ENCODE measurements at places on chromosomes 11 and 22.

GRCh38 chr22:25534724-25535123 is 29.8 kb upstream of the GRK3 start:
- DNase-seq = no peak

GRCh38 chr11:70341881-70342429 is 56.4 kb upstream of the CTTN start:
- no peak for DNase-seq

- no peak for DNase-seq
Measured at GRCh38 chr11:57155838-57156607, 25.7 kb upstream of the LRRC55 start.

- DNase-seq = no peak
Measured at GRCh38 chr11:79864882-79865281, 424.1 kb upstream of the TENM4 start.

GRCh38 chr22:49076300-49077035 is 751.2 kb downstream of the BRD1 start:
- DNase-seq = no peak

DNA sequence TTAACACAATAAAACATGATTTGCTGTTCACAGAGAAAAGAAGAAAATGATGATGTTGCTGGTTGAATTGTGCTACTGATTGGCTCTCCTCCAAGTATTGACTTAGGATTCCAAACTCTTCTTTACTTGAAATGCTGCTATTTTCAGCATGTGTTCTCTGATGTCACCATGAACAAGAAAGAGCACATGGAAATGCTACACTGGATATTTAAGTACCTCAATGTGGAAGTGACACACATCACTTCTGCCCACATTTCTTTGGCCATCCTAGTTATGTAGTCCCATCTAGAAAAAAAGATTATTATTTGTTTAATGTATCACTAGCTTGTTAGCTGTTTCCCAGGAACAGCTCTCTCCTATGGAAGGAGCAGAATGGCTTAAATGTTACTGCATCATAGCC is 27.2 kb downstream of the OR52B2 start:
- DNase-seq = no peak

GRCh38 chr11:124150684-124151083 is 32.5 kb upstream of the OR10D3 start:
- no peak for DNase-seq

DNA sequence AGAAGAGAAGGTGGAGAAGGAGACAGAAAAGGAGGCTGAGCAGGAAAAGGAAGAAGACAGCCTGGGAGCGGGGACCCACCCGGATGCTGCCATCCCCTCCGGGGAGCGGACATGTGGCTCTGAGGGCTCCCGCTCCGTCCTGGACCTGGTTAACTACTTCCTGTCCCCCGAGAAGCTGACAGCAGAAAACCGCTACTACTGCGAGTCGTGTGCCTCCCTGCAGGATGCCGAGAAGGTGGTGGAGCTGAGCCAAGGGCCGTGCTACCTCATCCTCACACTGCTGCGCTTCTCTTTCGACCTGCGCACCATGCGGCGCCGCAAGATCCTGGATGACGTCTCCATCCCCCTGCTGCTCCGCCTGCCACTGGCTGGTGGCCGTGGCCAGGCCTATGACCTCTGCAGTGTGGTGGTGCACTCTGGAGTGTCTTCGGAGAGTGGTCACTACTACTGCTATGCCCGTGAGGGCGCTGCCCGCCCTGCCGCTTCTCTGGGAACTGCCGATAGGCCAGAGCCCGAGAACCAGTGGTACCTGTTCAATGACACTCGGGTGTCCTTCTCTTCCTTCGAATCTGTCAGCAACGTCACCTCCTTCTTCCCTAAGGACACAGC is 21.4 kb downstream of the USP35 start:
- no peak for DNase-seq
